Mesenteric fat pad (tissue), 1 donor: ENCODE measurements at places on chromosomes 13 and 19.

DNA sequence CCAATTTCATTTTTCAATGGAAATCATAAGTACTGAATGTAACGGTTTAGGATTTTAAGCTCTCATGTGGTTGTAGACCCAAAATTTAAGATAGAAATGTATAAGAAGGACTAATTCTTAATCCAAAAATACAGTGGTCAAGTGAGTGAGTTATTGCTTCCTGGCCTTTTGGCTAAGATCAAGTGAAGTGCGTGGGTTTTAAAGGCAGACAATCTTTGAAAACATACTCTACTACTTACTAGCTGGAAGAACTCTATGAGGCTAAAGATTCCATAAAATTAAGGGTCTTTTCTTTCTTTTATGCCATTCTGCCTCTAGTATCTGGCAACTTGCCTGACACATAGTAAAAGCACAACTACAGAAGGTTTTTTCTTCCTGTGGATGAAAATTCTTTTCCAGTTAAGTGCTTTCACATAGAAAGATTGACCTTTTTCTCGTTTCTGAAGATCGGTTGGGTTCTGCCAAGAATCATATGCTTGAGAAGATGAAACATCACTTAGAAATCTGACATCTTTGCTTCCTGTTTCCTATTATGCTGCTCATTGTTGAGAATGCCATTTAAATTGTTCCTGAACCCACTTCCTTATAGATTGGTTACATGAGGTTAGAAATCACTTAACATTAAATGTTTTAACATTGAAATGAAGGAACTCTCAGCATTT, 26.4 kb upstream of the SCEL start:
- no peak for DNase-seq

DNA sequence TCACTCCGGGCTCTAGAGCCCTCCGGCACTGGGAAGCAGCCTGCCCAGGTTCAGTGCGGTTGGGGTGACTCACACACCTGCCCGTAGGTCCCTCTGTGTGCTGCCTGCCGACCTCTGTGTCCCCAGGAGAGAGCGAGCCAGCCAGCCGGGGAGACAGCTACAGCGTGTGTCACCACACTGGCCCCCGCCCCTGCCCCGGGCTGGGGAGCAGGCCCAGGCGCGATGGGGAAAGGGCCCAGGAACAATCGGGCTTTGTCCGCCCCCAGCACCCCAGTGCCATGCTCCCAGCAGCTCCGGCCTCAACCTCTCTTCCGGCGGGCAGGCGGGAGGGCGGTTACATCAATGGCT, at the start of gene KLK6:
Gene KLK6 (minus strand): TSS at position 179 of the 348 bp plus-strand sequence. CDS start 1,487 bp downstream, outside the sequence.
- DNase-seq, result no peak

- no peak for DNase-seq
Observed at GRCh38 chr19:52034051-52034728, 6.0 kb upstream of the ZNF614 start.

DNA sequence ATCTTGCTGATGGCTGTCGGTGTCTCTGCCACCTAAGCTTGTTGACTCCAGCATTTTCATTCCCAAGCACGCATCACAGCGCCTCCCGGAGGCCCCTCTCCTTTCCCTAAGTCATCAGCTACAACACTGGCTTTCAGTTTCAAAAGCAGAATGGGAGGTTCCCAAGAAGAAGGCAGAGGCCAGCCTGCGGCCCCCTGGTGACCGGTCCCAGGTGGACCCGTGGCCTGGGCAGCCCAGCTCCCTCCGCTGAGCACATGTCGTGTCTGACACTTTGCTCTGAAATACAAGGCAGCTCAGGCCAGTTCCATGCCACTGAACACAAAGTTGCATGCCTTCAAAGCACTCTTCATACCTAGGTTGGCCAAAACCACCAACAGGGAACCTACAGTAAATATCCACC, 8.5 kb downstream of the MLLT1 start:
- DNase-seq, result no peak

DNA sequence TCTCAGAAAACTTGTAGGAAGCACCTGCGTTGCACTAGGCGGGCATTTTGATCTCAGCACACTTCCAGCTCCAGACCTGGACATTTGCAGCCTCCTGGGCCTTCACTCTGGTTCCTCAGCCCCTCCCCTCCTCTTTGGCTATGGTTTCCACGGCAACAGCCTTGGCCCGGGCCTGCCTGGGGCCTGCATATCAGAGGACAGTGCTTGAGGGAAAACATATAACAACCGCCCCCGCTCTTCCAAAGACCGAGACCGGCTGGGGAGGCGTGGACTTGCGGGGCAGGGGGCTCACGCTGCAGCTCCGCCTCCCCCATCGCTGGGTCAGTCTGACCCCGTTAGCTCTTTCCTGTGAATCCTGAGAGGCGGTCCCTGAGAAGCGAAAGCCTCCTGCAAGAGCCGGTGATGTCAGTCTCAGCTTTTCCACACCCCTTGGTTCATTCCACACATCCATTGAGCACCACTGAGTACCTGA, 125.7 kb upstream of the PEG3 start:
- no peak for DNase-seq

GRCh38 chr13:98755116-98755515, 2.6 kb upstream of the SLC15A1 start:
- DNase-seq, result no peak

DNA sequence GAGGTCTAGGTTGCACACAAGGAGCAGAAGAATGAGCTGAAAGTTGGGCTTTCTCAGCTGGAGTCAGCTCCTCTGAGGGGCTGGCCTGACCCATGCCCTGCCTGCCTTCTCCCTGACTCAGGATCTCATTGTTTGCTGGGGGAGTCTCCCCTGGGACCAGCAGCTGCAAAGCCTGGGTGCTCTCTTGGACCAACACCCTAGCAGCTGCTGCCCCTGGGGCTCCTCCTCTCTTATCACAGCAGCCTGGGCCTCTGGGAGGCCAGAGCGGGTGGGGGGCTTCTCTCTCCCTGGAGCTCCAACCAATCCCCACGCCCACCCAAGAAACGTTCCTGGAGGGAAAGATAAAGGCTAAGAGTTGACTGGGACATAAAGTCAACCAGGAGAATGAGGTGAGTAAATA, 1.6 kb upstream of the FCGBP start:
- no peak for DNase-seq

DNA sequence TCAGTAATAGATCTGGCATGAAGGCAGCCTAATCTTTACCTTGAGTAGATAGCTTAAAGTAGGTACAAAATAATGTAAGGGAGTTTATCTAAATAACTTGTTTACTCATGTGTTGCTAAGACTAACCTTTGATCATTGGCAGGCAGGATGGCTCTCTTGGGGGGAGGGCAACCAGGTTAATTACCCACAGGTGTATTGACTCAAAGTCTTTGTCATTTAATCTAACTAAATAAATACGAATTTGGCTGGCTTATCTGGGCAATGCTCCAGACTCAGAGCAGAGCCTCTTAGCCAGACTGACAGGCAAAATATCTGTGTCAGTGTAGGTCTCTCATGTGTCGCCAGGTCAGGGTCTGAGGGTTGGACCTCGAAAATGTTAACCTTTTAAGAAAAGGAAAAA, 283.4 kb upstream of the KLHL1 start:
- DNase-seq, result no peak

DNA sequence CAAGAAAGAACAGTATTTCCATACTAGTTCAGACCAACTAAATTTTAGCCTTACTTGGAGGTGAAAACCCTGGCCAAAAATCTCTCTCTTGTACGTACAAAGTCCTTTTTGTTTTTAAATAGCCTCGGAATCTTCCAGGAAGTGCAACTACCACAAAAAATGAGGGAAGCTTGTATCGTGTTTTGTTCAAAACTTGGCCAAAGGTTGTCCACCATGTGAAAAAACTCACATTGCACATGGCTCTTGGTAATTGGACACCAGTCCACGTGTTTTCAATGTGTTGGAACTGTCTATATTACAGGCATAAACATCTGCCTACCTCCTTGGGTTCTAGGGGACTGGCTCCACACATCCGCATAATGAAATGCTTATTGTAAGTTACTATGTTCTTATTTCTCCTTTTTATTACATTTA, 15.2 kb upstream of the STRN4 start:
- DNase-seq, result no peak
